Cortex of kidney (tissue), 1 donor: ENCODE measurements at places on chromosomes 1 and 21.

DNA sequence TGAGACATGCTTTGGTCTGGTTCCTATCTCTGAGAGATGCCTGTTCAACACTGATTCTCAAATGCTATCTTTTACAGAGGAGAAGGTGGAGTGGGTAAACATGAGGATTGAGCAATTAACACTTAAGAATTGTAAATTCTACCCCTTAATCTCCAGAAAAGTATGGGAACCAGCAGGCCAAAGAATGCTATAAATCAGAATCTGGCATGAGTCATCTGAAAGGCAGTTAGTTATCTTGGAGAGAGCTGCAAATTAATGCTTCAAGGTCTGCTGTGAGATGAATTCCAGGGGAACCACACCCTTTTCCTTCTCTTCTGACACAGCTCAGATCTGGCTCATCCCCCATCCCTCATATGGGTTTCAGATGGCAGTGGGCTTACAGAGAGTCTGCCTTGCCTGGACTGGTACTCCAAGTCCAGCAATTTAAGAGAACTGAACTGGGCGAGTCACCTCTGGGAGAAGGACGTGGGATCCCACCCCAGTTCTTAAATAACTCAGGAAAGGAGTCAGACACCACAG, 5.2 kb downstream of the S100A10 start:
- DNase-seq = no peak

GRCh38 chr1:39952359-39953110, 2.4 kb upstream of the MFSD2A start:
- DNase-seq = no peak

- DNase-seq = no peak
These were observed 14.0 kb downstream of the PRDM15 start for GRCh38 chr21:41865002-41865777.

GRCh38 chr21:31387560-31388186, 43.6 kb upstream of the TIAM1 start:
- DNase-seq = no peak

GRCh38 chr1:99672038-99672437, 26.1 kb downstream of the PALMD start:
- DNase-seq = no peak

DNA sequence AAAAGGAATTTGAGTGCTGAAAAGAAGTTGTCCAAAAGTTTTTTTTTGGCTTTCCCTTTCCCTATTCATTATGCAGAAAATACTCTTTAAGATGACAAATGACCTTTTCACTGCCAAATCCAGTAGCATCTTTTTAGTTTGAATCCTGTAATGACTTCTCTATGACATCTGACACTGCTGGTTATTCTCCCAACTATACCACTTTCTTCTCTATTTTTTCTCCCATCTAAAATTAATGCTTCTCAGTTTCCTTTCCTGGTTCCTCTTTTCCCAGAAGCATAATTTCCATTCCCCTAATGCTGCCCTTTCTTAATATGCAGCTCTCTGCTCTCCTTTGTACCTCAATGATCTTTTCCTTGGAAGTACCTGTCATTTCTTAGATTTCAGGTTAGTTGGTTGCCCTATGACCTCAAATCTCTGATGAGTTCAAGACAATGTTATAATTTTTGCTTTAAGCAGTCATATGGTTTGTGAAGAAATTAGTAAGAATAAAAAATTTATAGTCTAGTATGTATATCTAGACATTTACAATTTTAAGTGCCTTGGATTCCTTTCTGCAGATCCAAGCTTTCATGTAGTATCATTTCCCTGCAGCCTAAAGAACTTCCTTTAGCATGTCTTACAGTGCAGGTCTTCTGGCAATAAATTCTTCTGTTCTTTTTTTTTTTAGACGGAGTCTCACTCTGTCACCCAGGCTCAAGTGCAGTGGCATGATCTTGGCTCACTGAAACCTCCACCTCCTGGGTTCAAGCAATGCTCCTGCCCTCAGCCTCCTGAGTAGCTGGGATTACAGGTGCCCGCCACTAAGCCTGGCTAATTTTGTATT, 150.8 kb downstream of the CDC42BPA start:
- DNase-seq = no peak

DNA sequence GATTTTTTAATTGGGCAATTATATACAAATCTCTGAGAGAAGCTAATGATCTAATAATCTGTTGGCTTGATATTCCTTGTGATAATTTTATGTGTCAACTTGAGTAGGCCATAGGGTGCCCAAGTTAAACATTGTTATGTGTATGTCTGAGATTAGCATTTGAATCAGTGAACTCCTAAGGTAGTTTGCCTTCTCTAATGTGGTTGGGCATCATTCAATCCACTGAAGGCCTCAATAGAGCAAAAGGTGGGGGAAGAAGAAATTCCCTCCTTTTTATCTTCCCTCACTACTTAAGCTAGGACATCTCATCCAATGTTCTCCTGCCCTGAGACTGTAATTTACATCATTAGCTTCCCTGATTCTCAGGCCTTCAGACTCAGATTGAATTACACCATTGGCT, 394.5 kb downstream of the LMO4 start:
- DNase-seq = no peak

DNA sequence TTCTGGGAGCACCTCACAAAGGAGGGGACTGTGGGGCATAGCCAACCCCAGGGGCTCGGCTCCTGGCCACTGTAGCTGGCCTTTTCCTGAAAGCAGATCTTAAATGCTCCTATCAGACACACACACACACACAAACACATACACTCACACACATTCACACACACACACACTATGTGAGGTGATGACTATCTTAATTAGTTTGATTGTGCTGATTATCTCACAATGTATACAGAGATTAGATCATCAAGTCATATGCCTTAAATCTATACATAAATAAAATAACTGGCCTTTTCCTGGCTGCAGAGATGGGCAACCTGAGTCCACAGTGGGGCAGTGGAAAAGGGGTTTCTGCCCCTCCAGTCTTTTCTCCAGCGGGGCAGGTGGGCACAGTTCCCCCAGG, 27.1 kb downstream of the LGR6 start:
- DNase-seq = no peak

DNA sequence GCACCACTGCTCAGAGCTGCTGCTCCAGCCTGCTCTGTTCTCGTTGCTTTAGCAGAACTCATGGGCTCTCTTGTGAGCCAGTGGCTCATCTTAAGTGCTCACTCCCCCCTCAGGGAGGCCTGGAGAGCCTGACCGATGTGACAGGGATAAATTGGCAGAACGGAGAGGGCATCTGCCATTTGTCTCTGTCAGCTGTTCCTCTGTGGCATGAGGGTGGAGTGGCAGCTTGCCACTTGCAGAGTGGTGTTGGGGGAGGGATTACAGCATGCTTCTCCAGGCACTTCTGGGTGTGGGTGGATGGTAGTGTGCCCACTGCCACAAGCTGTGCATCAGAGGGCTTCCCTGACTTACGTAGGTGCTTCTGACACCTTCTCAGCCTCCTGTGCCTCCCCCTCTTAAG, 229.5 kb downstream of the PAPPA2 start:
- DNase-seq = no peak

GRCh38 chr1:185351734-185352466, 34.9 kb upstream of the IVNS1ABP start:
- DNase-seq = no peak

- DNase-seq = no peak
These were observed 655 bp upstream of the KIRREL1 start for GRCh38 chr1:157992833-157993146.

- no peak for DNase-seq
These were observed 458 bp upstream of the ALPL start for GRCh38 chr1:21508580-21509350.

- no peak for DNase-seq
These were observed 98.9 kb downstream of the CSMD2 start for GRCh38 chr1:34066166-34066565.

DNA sequence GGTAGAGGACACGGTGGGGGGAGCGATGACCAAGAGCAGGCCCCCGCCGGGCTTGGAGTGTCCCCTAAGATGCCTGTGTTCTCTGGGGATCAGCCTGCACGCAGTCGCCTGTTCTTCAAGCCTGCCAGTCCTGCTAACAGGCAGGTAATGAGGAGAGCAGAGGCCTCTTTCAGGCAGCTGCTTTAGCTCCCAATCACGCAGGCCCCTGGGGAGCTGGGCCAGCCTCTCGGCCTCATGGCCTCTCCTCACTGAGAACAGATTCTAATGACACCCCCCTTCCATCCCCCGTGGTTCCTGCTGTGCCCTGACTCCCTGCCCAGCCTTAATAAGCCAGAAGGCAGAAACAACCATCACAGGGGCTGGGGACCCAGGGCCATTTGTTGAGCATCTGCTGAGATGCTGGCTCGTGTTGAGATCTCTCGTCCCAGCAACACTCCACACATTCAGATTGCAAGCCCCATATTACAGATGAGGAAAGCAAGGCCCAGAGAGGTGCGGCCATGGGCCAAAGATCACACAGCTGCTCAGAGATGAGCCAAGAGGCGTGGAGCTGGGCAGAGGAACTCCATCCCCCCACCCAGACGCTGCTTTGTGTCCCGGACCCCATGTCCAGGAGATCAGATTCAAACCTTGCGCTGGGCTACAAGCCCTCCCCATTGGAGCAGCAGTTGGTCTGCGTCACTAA, 71.6 kb upstream of the CASZ1 start:
- DNase-seq = no peak

DNA sequence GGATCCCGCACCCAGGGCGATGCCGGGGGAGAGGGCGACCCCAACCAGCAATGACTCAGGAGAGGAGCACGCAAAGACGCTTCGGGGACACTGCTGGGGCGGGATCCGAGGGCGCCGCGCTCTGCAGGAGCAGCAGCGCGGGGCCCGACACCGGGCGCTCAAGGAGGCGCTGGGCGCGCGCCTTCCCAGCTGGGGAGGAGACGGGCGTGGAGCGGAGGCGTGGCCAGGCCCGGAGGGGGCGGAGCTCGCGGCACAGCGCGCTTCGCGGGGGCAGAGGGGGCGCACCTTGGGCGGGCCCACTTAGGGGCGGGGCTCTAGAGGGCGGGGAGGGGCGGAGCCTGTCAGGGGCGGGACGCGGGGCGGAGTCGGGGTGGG, 369 bp downstream of the SUMO3 start:
- DNase-seq = no peak

- DNase-seq = no peak
These were observed 21.3 kb downstream of the TNFRSF1B start for GRCh38 chr1:12188115-12188514.

- DNase-seq = no peak
These were observed 52.2 kb downstream of the CCDC185 start for GRCh38 chr1:223445402-223445801.

GRCh38 chr1:37438037-37438868, 36.1 kb upstream of the ZC3H12A start:
- no peak for DNase-seq

DNA sequence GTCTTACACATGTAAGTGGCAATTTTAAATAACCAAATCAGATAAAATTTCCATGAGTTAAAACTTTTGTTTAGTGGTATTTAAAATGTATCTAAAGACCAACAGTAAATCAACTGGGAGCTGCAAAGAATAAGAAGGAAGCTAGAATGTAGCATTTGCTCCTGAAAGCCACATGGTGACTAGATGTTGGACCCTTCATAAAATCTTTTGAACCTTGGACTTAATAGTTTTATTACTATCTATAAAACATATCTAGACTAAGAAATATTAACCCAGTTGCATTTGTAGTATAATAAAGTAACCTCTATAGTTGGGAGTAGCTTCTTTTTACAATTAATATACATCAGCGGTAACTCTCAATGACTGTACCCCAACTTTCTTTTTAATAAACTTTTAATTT, 72.1 kb downstream of the UBE4B start:
- no peak for DNase-seq

DNA sequence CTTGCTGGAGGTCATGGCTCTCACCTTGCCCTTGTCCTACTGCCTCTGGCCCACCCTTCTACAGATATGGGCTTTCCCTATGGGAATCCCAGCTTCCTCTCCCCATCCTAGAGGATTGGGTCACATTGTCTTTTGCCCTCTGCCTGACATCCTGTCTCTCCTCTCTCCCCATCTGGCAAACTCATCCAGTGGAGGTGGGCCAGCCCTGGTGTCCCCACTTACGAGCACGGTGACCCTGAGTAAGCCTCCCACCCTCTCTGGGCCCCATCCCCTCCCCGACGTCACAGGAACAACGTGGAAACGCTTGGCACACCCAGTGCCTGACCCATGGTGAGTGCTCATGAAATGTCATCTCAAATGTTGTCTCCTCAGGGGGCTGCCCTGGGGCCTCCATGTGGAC, 56.1 kb upstream of the ID3 start:
- DNase-seq = no peak

DNA sequence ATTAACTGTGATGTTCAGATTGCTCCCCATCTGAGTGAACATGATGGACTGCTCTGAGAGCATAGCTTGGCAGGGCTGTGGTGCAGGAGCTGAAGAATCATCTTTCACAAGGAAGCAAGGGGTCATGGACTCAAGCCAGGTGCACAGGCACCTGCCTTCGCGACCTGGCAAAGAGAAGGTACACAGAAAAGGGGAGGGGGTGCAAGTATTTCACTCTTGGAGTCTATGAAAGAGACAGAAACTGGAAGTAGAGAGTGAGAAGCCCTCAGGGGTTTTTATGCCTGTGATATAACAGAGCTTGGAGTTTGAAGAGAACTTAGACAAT, 232.6 kb upstream of the PLXNA2 start:
- no peak for DNase-seq

- no peak for DNase-seq
These were observed 1.2 kb downstream of the ADAMTS4 start for GRCh38 chr1:161197560-161198193.

DNA sequence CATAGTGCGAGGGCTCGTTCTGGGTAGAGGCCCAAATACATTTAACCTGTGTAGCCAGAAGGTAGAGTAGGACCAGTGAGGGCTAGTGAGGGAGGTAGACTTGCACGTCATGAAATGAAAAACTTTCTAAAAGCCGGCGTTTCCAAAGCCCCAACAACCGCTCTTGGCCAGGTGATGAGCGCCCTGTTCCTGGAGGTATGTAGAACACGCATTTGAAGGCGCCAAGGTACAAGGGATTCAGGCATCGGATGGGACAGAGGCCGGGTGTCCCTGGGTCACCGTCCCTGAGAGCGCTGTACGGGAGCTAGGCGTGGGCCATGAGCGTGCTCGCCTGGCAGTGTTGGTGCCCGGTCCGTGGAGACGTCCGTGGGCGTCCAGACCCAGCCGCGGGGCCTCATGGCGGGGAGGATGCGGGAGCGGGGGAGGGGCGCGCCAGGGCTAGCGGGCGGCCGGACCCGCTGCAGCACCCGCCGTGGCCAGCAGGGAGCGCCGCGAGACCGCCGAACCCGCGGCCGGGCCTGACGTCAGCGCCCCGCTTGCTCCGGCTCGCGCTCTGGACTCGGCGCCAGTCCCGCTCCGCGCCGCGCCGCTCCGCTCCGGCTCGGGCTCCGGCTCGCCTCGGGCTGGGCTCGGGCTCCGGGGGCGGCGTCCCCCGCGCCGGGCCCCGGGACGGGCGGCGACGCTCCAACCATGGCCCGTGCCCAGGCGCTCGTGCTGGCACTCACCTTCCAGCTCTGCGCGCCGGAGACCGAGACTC, at the start of gene PTPRU:
TSS of gene PTPRU (plus strand) at position 568 of the 757 bp plus-strand sequence. CDS start at position 691, 123 bp downstream.
- DNase-seq = no peak

DNA sequence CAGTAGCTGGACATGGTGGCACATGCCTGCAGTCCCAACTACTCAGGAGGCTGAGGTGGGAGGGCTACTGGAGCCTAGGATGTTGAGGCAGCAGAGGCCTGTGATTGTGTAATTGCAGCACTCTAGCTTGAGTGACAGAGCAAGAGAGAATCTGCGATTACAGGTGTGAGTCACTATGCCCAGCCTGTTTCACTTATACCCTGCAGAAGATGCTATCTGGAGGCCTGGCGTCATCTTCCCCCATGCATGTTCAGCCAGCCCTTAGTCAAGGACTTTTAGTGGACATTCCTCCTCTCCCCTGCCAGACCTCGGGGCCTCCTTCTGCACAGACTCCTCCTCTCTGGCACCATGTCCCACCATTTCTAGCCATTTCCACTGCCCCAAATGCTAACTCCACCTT, 36.3 kb upstream of the RCC2 start:
- DNase-seq = no peak
